ENCODE measurements at places on chromosomes 7 and 10. TPM values are rescaled to one million over a fixed set of nuclear protein-coding genes. Genes with fewer than 3 reads are reported as not detected.

The BTBD16 gene
- 0.85 TPM for total RNA-seq

The GRM8 gene
- not detected for total RNA-seq

The POLR2J2 gene
- total RNA-seq: 5.1 TPM

The HSPA14 gene
- total RNA-seq: 11.7 TPM

The KNDC1 gene
- 0.79 TPM for total RNA-seq

The PTPRE gene
- total RNA-seq: 46.8 TPM

The CALHM3 gene
- not detected for total RNA-seq

The UCN3 gene
- total RNA-seq: not detected

The ANKRD61 gene
- not detected for total RNA-seq

The UCMA gene
- not detected for total RNA-seq

The CFAP46 gene
- 0.21 TPM for total RNA-seq

The HMX3 gene
- not detected for total RNA-seq

DNA sequence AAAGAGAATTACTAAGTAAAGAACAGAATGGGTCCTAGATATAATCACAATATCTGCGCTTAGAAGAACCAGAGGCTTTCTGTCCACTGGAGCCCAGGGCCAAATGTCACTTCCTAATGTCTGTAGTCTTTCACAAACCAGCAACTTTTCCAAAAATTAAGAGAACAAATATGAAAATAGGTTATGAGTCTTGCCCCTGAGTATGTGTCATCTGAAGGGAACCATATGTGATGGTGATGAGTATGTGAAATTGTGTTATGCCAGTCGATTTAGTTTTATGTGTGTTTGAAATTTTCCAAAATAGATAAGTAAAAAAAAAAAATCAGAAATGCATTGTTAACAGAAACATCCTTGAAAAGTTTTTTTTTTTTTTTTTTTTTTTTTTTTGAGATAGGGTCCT, 15.4 kb upstream of the HTR5A start:
- DNase-seq: no peak

- peak; percentile 62 for DNase-seq
These were observed 424.7 kb upstream of the FOXK1 start for GRCh38 chr7:4257146-4258111.

DNA sequence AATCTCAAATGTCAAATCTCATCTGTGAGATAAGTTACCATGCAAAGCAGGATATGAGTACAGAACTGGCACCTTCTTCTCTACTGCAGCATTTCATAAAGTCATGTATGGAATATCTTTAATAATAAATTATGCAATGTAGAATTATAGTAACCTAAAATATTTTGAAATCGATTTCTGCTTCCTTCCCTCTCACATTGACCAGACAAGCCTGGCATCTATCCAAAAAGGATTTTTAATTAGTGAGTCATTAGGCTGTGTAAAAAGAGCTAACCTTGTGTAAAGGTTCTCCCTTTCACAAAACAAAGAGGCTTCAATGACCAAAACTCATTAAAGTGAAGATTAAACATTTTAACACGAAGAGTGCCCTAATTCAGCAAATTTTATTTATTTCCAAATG, 48.8 kb upstream of the EXOC6 start:
- DNase-seq: no peak

DNA sequence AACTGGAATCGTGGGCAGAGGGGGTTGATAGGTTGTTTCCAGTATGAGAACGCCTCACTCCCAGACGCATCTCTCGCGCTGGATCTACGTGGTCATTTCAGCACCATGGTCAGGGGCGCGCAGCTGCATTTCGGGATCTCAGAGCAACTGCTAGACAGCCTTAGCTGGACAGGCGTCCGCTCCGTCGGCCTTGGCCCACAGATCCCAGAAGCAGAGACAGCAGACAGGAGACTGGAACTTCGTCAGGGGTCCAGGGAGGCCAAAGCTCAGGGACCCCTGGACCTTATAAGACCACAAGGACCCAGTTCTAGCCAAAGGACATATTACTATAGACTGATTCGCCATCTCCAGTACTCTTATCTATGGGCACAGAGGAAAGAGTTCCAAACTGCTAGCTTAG, 5.3 kb downstream of the NEUROG3 start:
- DNase-seq: no peak

- no peak for DNase-seq
These were observed 23.0 kb downstream of the SFR1 start for GRCh38 chr10:104144931-104145330.

- DNase-seq: no peak
These were observed 26.5 kb upstream of the AGBL3 start for GRCh38 chr7:134959810-134960209.

- DNase-seq: no peak
These were observed 74.1 kb downstream of the VIPR2 start for GRCh38 chr7:159070431-159071148.

GRCh38 chr10:21260506-21261149, 264.9 kb downstream of the SKIDA1 start:
- DNase-seq: no peak

GRCh38 chr7:128136215-128136597, 104.9 kb upstream of the LEP start:
- DNase-seq: no peak

- no peak for DNase-seq
These were observed 16.6 kb upstream of the RET start for GRCh38 chr10:43060291-43060690.

GRCh38 chr7:88309819-88310218, 3.1 kb upstream of the STEAP4 start:
- DNase-seq: no peak

- no peak for DNase-seq
These were observed 85.4 kb upstream of the RHOBTB1 start for GRCh38 chr10:61029411-61029810.

DNA sequence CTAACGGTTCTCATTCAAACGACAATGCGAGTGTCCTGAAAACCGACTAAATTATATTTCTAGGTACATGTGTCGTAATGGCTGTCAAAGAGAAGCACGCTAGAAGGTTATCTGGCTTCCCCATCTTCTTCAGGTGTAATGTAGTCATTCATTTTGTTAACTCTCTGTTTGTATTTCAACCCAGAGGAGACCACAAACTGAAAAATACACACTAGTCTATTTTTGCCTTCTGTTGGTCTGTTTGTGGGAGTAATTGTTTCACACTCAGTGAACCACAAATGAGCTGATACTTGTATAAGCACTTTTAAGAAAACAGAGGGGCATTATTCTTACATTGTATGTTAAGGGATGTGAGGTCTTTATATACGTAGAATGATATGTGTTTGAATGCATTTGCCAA, 305.9 kb downstream of the GATA3 start:
- DNase-seq: no peak

- no peak for DNase-seq
These were observed 39.6 kb downstream of the PFKP start for GRCh38 chr10:3106928-3107425.

DNA sequence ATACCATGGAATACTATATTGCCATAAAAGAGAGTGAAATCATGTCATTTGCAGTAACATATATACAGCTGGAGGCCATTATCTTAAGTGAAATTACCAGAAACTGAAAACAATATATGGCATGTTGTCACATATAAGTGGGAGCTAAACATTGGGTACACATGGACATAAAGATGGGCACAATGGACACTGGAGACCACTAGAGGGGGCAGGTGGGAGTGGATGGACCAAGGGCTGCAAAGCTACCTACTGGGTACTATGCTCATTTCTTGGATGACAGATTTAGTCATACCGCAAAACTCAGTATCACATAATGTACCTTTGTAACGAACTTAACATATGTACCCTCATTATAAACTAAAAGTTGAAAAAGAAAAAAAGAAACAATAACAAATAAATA, 1167.6 kb downstream of the NXPH1 start:
- DNase-seq: no peak

DNA sequence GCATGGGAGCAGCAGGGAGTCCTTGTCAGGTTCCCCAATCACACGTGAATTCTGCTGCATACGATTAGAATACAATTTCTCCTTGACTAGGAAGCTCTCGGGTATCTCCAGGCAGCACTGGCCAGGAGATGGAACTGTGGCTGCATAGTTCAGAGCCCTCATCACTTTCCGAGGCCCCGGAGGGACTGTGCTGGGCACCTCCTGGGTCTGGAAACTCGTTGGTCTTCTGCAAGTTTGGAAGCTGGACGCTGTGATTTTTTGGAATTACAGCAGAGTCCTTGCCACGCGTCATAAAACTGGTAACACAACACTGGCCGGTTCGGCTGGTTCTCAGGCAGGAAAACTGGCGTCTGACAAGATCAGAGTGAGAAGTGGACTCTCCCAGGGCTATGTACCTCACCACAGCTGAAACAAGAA, 216.1 kb downstream of the CCDC3 start:
- DNase-seq: no peak

DNA sequence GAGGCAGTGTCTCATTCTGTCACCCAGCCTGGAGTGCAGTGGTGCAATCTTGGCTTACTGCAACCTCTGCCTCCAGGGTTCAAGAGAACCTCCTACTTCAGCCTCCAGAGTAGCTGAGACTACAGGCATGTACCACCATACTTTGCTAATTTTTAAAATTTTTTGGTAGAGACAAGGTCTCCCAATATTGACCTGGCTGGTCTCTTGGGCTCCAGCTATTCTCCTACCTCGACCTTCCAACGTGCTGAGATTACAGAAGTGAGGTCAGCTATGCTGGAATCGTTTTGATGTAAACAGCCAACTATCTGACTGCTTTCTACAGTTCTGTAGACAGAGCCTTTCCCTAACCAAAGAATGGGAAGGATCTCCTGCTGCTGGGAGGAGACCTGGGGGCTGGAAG, 375.8 kb downstream of the GATA3 start:
- no peak for DNase-seq

GRCh38 chr10:6498771-6499170, 81.3 kb downstream of the PRKCQ start:
- no peak for DNase-seq

- peak; percentile 46 for DNase-seq
These were observed 9.4 kb downstream of the ELFN1 start for GRCh38 chr7:1679326-1679965.

DNA sequence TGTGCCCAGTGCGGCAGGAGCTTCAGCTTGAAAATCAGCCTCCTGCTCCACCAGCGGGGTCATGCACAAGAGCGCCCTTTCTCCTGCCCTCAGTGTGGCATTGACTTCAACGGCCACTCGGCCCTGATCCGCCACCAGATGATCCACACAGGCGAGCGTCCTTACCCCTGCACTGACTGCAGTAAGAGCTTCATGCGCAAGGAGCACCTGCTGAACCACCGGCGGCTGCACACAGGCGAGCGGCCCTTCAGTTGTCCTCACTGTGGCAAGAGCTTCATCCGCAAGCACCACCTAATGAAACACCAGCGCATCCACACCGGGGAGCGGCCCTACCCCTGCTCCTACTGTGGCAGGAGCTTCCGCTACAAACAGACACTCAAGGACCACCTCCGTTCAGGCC, 16.1 kb upstream of the ZNF282 start:
- no peak for DNase-seq

DNA sequence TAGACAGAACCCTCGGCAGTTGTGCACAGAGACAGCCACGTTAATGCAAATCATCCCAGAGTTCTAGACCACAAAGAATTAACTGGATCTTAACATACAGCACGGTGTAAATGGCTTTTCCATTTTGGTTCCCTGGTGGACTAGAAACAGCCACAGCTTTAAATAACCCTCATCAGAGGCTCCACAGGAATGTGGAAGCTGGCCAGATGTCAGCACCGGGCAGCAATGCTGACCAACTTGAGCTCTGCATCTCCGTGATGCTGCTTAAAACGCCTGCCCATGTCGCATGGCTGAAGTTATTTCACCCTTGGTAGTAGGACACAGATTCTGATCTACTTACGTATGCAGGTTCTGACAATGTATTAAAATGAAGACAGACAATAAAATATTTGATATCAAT, 24.5 kb downstream of the RSU1 start:
- no peak for DNase-seq

- DNase-seq: peak; percentile 77
These were observed 411.5 kb upstream of the ZMIZ1 start for GRCh38 chr10:78657163-78657861.

DNA sequence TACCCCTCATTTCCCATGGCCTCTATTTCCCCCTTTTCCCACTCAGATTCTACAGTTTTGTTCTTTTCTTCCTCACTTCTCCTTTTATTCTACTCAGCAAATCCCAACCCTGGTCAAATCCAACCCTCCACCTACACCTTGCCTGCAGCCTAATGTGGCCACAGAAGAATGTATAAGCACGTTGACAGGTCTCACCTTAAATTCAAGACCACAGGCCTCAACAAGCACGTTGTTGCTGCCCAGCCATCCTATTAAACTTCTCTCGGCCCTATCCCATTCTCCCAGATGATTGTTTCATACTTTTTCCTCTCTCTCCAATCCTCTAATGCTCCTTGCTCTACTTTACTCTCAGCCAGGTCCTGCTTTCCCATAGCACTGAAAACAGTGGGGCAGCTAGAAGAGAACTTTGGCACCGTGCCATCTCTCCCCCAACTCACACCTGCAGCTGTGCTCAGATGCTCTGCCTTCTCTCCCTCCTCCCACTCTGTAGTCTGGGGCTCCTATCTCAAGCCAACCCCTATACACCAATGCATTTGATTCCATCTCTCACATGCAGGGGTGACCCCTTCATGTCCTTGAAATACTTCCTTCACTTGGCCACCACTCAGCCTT, 6.8 kb upstream of the EIF3A start:
- DNase-seq: peak; percentile 53

DNA sequence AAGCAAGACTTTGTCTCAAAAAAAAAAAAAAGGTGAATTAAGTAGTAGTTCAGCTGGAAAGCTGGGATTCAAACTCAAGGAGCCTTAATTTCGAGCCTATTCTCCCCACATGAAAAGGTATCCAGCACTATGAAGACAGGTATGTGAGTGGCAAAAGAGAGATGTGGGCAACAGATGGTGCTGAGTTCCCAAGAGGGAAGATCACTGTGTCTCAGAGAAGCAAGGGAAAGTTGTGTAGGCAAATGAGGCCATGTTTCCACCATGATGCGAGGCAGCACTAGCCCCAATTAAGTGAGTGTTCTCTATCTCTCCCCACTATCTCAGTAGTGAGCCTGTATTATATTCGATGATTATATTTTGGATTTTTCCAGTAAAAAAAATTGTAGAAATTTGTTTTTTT, 19.8 kb upstream of the ST7 start:
- no peak for DNase-seq

DNA sequence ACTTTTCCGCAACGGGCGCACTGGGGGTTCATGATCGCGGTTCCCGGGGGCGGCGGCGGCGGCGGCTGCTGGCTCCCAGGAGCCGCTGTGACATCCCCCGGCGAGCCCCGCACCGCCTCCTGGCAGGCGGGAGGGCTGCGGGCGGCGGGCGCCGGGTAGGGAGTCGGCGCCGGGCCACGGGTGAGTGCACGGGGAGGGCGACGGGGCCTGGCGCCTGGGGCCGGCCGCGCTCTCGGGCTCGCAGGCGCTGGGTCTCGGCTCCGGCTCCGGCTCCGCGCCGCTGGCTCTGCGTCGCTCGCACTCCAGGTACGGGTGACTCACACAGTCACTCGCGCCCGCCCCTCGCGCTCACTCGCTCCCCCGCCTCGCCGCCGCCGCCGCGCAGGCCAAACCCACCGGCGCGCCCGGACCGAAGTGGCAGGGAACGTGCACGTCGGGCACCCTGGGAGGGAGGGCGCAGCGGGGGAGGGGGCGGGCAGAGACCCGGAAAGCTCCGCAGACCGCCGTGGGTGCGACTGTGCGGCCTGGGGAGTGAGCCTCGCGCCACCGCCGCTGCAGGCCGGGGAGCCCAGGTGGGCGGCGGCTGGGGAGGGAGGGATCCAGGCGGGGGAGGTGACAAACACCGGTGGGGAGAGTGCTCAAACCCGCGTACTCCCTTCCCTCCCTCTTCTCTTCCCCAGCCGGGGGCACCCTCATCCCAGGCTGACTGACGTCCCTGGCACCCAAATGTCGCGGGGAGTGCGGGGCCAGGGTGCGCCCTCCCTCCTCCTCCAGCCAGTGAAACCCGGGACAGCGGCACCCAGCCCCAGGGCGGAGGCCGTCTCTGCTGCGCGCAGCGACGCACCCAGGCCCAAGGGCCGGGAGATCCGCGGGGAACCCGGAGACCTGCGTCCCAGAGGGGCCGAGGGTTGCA, 276.9 kb upstream of the NEBL start:
- DNase-seq: peak; percentile 75

Measured in suprapubic skin (tissue), 4 donors.